NCI-H1105 (cell line): ENCODE measurements at places on chromosomes 3 and 15.
A peak's percentile ranks its signal among the peaks of the same experiment; 100 is the strongest.

DNA sequence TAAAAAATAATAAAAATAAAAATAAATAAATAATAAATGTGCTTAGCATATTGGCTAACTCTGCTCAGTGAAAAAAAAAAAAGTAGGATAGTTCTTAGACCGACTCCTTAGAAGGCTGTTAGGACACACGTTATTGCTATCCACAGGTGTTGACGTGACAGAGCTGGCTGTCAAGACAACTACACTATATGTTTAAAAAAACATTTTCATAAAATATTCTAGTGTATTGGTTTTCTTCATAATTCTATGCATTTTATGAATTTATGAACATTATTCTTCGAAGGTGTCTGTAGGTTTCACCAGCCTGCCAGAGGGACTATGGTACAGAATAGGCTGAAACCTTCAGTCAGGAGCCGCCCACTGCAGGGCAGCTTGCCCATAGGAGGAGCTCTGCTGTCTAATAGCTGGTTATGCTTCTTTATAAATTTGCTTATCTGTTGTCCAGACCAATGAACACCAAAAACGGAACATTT, 9.2 kb downstream of the TM4SF1 start:
- DNase-seq = no peak

- no peak for DNase-seq
Measured at GRCh38 chr15:82272154-82272553, 9.5 kb downstream of the SAXO2 start.

DNA sequence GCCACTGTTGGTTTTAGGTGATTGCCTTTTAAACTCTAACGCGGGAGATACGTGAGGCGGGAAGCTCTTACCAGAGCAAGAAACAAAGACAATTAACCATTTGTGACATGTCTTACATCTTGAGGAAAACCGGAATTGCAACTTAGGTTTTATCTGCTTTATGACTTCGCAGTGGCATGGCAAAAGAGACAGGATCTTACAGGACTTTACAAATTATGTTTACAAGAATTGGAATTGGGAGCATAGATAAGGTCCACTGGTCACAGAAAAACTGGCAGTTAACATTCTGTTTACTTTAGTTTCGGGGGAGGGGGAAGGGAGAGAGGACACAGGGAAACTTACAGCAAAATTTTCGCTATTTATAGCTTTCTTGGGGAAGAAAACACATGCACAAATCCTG, 1119.6 kb downstream of the ZPLD1 start:
- DNase-seq = no peak

GRCh38 chr3:49649576-49649975, 24.6 kb upstream of the APEH start:
- no peak for DNase-seq

DNA sequence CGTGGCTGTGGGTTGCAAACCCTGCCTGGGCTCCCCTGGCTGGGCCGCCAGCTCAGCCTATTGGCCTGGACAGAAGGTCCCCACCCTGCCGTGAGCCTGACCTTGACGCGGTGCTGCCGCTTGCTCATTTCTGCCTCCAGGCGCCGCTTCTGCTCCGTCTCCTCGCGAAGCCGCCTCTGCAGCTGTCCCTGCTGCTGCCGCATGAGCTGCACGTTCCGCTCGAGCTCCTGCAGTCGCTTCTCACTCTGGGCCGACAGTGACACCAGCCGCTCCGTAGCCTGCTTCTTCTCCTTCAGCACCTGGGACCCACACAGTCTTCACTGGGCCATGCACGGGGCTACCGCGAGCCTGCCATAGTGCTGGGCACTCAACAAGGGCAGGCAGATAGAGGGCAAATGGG, 21.7 kb downstream of the KIF7 start:
- DNase-seq = no peak

- no peak for DNase-seq
Measured at GRCh38 chr3:162491952-162492351, 995.3 kb downstream of the OTOL1 start.

DNA sequence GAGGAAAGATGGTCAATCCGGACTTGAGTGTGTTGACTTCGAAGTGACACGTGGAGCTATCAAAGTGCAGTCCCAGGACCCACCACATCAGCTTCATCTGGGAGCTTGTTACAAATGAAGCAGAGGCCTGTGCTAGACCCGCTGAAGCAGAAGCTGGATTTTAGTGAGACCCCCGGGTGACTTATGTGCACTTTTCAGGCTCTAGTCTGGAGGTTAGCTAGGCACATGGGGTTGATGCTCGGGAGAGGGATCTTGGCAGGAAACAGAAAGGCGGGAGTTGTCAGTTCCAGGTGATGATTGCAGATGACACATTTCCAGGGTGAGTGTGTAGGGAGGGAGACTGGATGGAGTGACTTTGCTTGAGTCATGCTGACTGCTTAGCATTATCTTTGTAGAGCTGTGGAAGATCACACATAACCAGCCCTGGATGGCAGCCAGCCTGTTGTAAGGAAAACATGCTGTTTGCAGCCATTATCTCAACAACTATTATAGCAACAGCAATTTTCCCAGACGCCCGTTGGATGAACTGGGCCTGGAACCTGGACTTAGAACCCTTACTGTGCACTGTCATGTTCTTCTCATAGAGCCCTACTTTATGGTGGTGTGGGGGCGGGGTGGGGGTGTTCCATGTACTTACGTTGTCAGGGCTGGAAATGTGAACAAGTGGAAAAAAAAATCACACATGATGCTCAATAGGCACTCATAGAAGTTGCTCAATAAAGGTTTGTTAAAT, 122.4 kb downstream of the THSD4 start:
- DNase-seq = peak; percentile 79

DNA sequence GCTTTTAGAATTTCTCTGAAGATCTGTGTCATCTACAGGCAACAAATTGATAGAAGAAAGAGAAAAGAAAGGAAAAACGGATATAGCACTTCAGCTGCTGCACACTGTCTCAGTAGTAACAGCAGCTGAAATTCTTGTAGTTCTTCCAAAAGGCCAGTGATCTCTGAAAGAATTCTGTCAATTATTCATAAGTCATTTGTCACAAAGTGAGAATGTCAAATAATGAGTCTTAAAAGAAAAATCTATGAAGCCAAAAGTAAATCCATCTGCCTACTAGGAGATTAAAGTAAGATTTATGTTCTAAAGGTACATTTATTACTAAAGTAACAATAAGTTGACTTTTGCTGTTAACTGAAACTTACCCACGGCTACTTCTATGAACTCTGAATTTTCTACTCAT, 24.6 kb downstream of the IFT80 start:
- DNase-seq = no peak

GRCh38 chr3:129633751-129634481, 27.4 kb upstream of the PLXND1 start:
- no peak for DNase-seq

GRCh38 chr15:69939513-69940440, 157.9 kb downstream of the TLE3 start:
- DNase-seq = no peak

GRCh38 chr3:118984699-118985098, 49.9 kb downstream of the IGSF11 start:
- no peak for DNase-seq

DNA sequence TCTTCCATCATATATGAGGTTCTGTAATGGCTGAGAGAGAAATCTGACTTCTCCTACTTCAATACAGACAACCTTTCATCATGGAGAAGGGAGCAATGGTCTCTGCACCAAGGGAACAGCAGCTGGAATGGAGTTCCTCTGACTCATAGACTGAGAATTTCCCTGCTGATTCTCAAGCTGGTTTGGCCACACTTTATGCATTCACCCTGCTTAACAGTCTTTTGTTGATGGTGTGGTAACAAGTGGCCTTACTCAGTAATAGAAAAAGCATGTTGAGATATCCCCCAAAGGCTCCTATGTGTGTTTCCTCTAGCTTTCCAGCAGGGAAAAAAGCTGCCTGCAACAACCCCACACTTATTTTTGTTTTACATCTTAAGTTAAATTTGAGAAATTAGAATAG, 138.1 kb downstream of the GREM1 start:
- DNase-seq = no peak

DNA sequence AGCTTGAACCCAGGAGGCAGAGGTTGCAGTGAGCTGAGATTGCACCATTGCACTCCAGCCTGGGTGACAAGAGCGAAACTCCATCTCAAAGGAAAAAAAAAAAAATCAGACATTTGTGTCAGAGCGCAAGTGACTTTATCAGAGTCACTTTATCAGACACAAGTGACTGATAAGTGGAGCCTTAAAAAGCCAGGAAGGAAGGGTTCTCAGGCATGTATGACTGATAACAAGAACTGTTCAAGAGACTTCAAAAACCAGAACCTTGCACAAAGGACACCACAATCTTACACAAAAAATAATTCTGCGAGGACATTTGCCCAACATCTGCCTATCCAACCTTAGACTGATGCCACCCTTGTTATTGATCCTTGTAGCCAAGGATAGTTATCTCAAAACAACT, 13.3 kb upstream of the CFAP44 start:
- DNase-seq = no peak

GRCh38 chr15:81327516-81327915, 3.6 kb upstream of the STARD5 start:
- DNase-seq = no peak

DNA sequence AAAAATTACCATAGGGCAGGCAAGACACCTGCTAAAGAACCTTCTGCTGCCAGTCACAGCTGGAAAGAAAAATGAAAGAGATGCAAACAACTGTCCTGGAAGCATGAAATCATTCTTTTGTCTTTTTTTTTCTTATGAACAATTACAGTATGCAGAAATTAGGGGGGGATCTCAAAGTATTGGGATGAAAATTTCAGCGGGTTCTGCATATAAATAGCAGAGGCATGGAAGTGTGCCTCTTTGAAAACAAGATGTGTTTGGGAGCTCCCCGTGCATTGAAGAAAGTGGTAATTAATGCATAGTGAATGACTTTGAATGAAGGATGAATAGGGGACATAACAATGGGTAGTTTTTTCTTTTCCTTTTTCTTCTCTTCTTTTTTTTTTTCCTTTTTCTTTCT, 431.2 kb downstream of the SOX2 start:
- DNase-seq = no peak

- DNase-seq = no peak
Measured at GRCh38 chr3:31621314-31621713, 88.6 kb downstream of the STT3B start.

DNA sequence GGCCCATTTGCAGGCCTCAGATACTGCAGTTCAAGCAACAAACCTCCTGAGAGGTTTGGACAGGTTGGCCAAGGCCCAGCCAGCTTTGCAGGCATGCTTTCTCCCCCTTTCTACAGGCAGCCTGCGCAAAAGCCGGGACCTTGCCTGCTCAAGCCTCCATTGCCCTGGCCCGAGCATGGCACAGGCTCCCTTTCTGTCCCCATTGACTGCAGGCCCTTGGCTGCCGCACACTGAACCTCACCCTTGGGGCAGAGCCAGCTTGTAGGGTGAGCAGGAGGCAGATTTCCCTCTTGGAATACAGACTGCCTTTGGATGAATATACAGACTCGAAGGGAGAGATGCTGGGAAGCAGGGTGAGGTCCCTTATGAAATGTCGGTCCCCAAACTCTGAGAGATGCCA, 461.7 kb upstream of the PROK2 start:
- DNase-seq = no peak

- DNase-seq = no peak
Measured at GRCh38 chr3:173109143-173109542, 31.9 kb downstream of the SPATA16 start.

DNA sequence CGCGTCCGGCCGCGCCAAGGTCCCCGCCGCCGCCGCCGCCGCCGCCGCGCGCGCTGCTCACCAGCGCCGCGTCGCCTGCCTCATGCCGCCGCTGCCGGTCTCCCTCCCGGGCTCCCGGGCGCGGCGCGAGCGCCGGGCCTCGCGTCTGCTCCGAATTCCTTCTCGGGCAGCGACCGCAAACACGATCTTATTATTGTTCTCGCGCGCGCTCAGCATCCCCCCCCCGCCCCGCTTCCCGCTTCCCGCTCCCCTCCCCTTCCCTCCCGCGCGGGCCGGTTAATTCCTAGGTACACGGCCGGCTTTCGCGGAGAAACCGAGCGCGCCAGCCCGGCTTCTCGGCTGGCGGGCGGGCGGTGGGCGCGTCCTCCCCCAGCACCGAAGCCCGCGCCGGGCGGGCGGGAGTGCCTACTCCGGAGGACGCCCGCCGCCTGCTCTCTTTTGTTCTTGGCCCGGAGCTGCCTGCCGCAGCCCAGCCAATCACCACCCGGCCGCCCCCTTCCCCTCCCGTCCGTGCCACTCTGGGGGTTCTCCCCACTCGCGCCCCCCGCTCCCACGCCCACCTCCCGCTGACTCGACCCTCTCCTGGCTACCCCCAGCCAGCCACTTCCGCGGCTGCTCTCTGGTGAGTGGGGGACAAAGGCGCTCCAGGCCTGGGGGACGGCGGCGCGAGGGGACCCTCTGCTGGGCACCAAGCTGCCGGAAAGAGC, at the start of gene HDGFL3:
Gene HDGFL3, minus strand, starts transcription at position 164 of the 707 bp plus-strand sequence. CDS start 409 bp downstream, outside the sequence.
- peak; percentile 47 for DNase-seq

- no peak for DNase-seq
Measured at GRCh38 chr15:25446076-25446475, 7.3 kb upstream of the UBE3A start.

DNA sequence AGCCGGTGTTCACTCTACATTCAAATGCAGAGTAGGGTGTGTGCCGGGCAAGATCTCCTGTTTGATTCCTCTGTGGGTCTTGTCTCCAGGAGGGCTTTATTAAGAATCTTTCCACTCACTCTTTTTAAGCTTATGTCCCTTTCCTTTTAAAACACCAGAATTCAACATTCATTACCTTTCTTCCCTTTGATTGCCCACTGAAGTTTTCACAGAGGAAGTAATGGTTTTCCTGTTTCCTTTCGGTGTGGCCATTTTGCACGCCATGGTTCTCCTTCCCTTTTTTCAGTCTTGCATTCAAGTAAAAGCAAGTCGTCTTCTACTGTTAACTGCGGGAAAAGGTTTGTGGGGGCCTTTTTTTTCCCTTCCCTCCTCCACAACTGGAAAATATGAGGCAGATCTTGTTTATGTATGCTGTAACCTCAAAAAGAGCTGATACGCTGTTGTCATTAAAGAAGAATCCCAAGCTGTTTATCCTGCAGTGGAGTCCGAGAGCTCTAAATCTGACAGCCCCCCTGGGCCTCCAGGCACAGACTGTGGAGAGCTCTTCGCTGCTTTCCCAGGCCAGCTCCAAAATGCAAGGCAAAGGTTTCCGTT, 40.5 kb downstream of the FILIP1L start:
- DNase-seq = no peak

- DNase-seq = no peak
Measured at GRCh38 chr15:68552344-68552743, 26.4 kb upstream of the CORO2B start.

GRCh38 chr3:111332488-111333080, 209.4 kb upstream of the CD96 start:
- DNase-seq = no peak
